ENCODE measurements at places on chromosomes 12 and 14. TPM values are rescaled to one million over a fixed set of nuclear protein-coding genes. Genes with fewer than 3 reads are reported as not detected.

DNA sequence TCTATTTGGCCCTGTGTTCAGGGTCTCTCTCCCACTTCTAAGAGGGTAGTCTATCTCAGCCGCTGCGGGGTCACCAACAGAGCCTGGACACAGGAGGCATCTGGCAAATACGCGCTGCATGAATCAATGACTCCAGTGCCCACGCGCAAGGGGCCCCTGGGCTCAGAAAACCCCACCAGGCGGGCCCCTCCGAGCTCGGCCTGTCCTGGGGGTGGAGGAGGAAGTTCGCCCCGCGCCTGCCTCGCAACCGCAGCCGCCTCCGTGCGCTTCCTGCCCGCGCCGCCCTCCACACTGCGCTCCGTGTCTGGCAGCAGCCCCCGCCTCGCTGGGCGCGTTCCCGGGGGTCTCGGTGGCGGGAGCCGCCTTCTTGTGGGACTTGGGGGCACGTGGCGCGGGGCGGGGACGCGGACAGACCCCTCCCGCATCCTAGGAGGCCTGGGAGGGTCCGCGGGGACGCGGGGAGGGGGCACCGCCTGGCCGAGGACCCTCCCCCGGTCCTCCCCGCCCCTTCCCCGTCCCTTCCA lies 811 bp upstream of the FBRSL1 start:
- peak overlapping the region; percentile 92 for H3K4me3 ChIP-seq
- no peaks in the 10 kb centered on the region for H3K36me3 ChIP-seq
- H3K27me3 ChIP-seq, result no peaks in the 10 kb centered on the region
- peak; percentile 88 for DNase-seq
- peaks cover 48% of the 10 kb centered on the region for H3K4me1 ChIP-seq
- peak overlapping the region; percentile 77 for H3K27ac ChIP-seq

- no peak overlapping the region for H3K27ac ChIP-seq
- no peak overlapping the region for H3K4me3 ChIP-seq
- H3K36me3 ChIP-seq, result peaks cover 10% of the 10 kb centered on the region
- H3K4me1 ChIP-seq, result peaks cover 9% of the 10 kb centered on the region
- H3K27me3 ChIP-seq, result no peaks in the 10 kb centered on the region
Measured at GRCh38 chr12:109760930-109761921, 47.6 kb downstream of the FAM222A start.

DNA sequence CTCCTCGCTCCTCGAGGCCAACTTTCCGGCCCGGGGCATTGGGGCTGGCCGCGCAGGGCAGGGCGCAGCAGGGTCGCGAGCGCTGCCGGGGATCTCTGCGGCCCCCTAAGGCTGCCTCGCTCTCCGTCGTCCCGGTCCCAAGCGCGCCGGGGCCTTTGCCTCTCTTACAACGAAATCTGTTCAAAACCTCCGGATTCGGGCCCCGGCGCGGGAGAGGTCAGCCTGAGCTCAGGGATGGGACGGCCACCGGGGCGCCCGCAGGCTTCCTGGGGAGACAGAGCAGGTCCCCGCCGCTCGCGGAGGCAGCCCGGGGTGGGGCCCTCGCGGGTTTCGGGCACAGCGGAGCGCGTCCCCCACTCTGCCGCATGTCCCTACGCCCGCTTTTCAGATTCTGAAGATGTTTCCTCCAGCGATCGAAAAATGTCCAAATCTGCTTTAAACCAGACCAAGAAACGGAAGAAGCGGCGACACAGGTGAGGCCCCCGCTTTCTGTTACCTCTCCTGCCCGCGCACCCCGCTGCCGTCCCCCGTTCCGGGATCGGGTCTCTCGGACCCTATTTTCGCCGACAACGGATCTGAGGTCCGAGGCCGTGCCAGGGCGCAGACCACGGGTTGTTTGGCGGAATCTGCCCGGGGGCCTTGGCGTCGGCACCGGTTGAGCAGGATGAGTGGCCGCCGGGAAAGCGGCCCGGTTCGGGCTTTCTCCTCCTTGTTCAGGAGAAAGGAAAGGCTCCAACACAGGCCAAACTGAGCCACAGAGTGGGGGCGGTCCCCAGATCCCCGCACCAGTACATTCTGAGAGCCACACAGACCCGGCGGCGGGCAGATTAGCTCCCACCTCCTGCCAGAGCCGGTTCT lies 1.8 kb downstream of the VSX2 start:
- no peak for DNase-seq
- H3K4me3 ChIP-seq, result no peak overlapping the region
- H3K27me3 ChIP-seq, result peaks cover 70% of the 10 kb centered on the region
- H3K27ac ChIP-seq, result no peak overlapping the region
- H3K36me3 ChIP-seq, result no peaks in the 10 kb centered on the region

DNA sequence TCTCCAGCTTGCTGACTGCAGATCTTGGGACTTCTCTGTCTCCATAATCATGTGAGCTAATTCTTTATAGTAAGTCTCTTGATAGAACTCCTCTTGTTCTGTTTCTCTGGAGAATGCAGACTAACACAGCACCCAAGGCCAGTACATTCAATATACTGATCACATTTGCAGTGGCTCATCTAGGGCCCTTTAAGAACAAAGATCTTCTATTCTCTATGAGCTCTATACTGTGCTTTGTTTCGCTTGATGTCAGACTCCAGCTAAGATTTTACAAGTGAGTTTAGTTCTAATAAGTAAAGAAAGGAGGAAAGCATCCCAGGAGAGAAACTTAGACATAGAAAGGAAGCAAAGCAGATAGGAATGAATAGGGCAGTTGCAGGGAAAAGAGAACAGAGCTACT lies 69.3 kb upstream of the TMPO start:
- no peak for DNase-seq
- H3K4me1 ChIP-seq, result no peaks in the 10 kb centered on the region
- H3K27me3 ChIP-seq, result peaks cover 38% of the 10 kb centered on the region
- no peak overlapping the region for H3K4me3 ChIP-seq

DNA sequence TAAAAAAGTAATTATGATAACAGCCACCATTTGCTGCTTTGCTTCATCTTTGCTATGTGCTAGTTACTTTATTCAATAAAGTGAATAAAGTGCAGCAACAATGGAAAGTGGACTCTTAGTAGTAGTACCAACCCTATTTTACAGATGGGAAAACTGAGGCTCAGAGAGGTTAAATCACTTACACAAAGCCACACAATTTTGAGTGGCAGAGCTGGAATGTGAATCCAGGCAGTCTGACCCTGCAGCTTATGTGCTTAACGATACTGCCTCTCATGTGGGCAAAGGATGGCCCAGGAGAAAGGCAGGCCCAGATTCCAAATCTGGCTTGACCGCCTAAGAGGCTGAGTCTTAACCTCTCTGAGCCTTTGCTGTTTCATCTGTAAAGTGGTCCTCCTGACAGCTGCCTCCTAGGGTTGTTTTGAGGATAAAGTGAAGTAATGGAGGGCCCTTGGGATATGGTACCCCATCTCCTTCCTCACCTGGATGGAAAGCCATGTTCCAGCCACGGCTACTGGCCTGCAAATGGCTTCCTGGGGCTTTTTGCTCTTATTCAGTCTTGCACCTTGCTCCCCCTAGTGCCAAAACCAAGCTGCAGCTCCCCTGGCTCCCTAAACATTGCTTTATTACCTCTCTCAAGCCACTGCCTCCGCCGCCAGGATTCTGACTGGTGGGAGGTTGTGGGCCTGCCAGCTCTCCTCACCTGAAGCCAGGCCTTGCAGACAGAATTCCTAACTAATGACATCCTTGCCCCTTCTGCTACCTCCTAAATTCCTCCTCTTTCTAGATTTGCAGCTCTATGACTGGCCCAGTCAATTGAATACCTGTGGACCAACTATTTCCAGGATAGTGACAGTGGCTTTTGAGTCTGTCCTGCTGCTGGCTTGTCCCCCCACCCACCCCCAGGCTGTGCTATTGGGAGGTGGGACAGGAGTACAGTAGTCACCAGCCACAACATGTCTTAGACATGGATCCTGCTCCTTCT lies 283.3 kb upstream of the PWP1 start:
- H3K4me1 ChIP-seq, result peaks cover 24% of the 10 kb centered on the region
- peak; percentile 80 for DNase-seq
- no peaks in the 10 kb centered on the region for H3K36me3 ChIP-seq
- no peak overlapping the region for H3K27ac ChIP-seq

- peak overlapping the region; percentile 66 for H3K4me3 ChIP-seq
- H3K27ac ChIP-seq, result peak overlapping the region; percentile 97
- H3K36me3 ChIP-seq, result peaks cover 38% of the 10 kb centered on the region
Measured at GRCh38 chr14:92563765-92564285, 50.2 kb downstream of the RIN3 start.

- no peaks in the 10 kb centered on the region for H3K27me3 ChIP-seq
- no peak overlapping the region for H3K4me3 ChIP-seq
- no peak overlapping the region for H3K27ac ChIP-seq
- H3K4me1 ChIP-seq, result no peaks in the 10 kb centered on the region
- DNase-seq, result no peak
Measured at GRCh38 chr14:80239631-80240030, 28.3 kb upstream of the DIO2 start.

GRCh38 chr12:110353211-110353965 lies 50.1 kb downstream of the ANAPC7 start:
- H3K27me3 ChIP-seq, result peaks cover 7% of the 10 kb centered on the region
- no peak overlapping the region for H3K4me3 ChIP-seq
- H3K4me1 ChIP-seq, result peaks cover 40% of the 10 kb centered on the region
- H3K27ac ChIP-seq, result peak overlapping the region; percentile 6
- DNase-seq, result no peak
- H3K36me3 ChIP-seq, result no peaks in the 10 kb centered on the region

DNA sequence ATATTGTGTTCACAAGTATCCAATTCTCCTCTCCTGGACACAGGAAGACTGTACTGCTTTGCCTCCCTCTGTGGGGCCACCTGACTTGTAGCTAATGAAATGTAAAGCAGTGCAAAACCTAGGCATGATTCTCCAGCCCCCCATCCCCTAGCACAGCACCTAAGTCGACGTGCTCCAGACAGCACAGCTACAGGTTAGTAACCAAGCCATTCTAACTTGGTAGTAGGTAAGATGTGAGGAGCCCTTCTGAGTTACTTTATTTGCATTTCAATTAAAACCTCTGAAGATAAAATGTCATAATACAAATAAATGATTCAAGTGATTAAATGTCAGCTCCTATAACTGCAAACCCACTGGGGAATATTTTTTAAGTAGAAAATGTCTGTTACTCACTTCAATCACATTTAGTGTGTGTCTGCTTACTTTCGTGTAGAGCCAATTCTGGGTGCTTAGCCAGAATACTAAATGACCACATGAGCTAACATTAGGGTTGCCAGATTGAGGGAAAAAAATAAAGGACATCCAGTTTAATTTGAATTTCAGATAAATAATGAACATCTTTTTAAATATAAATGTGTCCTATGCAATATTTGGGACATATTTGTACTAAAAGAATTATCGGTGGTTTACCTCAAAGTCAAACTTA lies 64.8 kb upstream of the HIF1A start:
- no peak overlapping the region for H3K27ac ChIP-seq
- peaks cover 5% of the 10 kb centered on the region for H3K36me3 ChIP-seq
- no peaks in the 10 kb centered on the region for H3K27me3 ChIP-seq
- no peak overlapping the region for H3K4me3 ChIP-seq
- H3K4me1 ChIP-seq, result peaks cover 19% of the 10 kb centered on the region
- DNase-seq, result no peak

- no peaks in the 10 kb centered on the region for H3K27me3 ChIP-seq
- no peak overlapping the region for H3K27ac ChIP-seq
- no peak for DNase-seq
- H3K36me3 ChIP-seq, result no peaks in the 10 kb centered on the region
- peaks cover 8% of the 10 kb centered on the region for H3K4me1 ChIP-seq
Measured at GRCh38 chr12:122116707-122117535, 38.4 kb downstream of the MLXIP start.

- H3K4me3 ChIP-seq, result no peak overlapping the region
- no peaks in the 10 kb centered on the region for H3K36me3 ChIP-seq
- H3K27me3 ChIP-seq, result peaks cover 45% of the 10 kb centered on the region
- no peaks in the 10 kb centered on the region for H3K4me1 ChIP-seq
Measured at GRCh38 chr14:59126714-59127436, 61.6 kb upstream of the DAAM1 start.

GRCh38 chr14:102586420-102587104 lies 5.9 kb upstream of the RCOR1 start:
- DNase-seq, result no peak
- H3K4me3 ChIP-seq, result no peak overlapping the region
- no peaks in the 10 kb centered on the region for H3K27me3 ChIP-seq
- no peaks in the 10 kb centered on the region for H3K36me3 ChIP-seq
- no peaks in the 10 kb centered on the region for H3K4me1 ChIP-seq
- no peak overlapping the region for H3K27ac ChIP-seq

GRCh38 chr12:170371-171225 lies 43.4 kb downstream of the SLC6A12 start:
- no peak overlapping the region for H3K4me3 ChIP-seq
- peaks cover 6% of the 10 kb centered on the region for H3K27me3 ChIP-seq
- DNase-seq, result no peak
- peaks cover 25% of the 10 kb centered on the region for H3K4me1 ChIP-seq
- no peaks in the 10 kb centered on the region for H3K36me3 ChIP-seq

GRCh38 chr12:65609359-65609771 lies 214.9 kb upstream of the HMGA2 start:
- H3K4me3 ChIP-seq, result no peak overlapping the region
- no peak overlapping the region for H3K27ac ChIP-seq
- H3K36me3 ChIP-seq, result no peaks in the 10 kb centered on the region
- peaks cover 20% of the 10 kb centered on the region for H3K27me3 ChIP-seq
- no peak for DNase-seq
- no peaks in the 10 kb centered on the region for H3K4me1 ChIP-seq

DNA sequence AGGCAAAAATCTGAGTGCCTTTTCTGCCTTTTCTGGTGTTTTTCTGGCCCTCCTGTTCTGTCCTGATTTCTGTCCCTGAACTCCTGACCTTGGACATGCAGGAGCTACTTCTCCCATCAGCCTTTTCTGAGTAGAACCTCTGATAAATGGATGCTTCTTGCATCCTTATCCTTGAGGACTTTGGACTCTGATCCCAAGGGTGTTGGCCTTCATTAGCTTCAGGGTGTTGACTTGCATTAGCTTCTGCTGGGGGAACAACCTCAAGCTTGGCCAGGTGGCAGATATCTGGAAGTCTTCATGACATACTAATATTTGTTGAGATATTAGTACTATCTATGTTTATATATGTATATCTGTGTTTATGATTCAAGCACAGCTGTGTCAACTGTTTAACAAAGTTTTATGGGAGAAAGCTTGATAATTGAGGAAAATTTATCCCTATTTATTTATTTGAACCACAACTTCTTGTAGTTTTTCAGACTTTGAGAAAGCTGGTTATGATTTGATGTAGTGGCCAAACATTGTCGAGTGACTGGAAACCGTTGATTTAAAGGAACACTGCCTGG lies 124.3 kb downstream of the CHST11 start:
- H3K4me1 ChIP-seq, result peaks cover 89% of the 10 kb centered on the region
- H3K4me3 ChIP-seq, result peak overlapping the region; percentile 78
- no peaks in the 10 kb centered on the region for H3K36me3 ChIP-seq
- no peak for DNase-seq
- peak overlapping the region; percentile 64 for H3K27ac ChIP-seq

MYH6 gene
- not detected for total RNA-seq

MGST1 gene
- total RNA-seq, result 11.3 TPM

CATSPERB gene
- total RNA-seq, result not detected
